ENCODE measurements at places on chromosomes 7 and 10.

- no peak for DNase-seq
Observed at GRCh38 chr7:48085433-48085791, 3.7 kb upstream of the UPP1 start.

GRCh38 chr10:24731942-24732341 lies 8.3 kb upstream of the ARHGAP21 start:
- no peak for DNase-seq

- no peak for DNase-seq
Observed at GRCh38 chr10:102776779-102777456, 33.2 kb downstream of the WBP1L start.

DNA sequence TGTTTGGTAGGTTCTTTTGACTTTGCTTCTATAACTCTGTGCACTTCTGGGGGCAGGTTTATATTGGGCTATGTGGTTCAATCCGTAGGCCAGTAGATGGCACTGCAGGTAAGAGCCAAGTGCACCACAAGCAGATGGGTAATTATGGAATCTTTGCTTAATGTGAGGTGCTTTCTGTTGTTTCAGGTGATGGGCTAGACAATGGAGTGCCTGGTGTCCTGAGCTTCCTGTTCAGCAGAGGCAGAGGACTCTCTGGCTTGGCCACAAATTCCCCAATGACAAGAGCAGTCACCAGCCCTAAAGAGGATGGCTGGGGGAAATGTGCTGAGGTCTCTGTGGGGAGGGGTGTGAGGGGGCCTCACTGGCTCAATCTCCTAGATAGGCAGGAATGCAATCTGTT lies 455.0 kb downstream of the CCSER2 start:
- DNase-seq, result no peak

DNA sequence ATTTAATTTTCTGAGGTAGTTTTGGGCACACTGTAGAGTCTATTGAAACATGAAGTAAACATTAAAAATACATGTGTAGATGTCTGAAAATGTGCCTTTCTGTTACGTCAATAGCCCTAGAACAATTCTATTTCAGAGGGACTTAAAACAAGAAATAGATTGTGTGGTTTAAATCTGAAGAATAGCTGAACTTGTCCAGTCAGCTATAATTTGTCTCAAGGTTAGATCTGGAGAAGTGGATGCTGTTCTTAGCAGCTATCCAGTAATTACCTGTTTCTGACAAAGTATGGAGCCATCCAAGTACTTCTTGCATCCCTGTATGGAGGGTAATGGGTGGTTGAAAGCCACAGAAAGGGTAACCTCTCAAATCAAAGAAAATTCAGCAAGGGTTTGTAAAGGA lies 92.8 kb downstream of the SEPTIN7 start:
- DNase-seq, result no peak

GRCh38 chr7:102427019-102427405 lies 6.4 kb upstream of the ORAI2 start:
- DNase-seq, result no peak

DNA sequence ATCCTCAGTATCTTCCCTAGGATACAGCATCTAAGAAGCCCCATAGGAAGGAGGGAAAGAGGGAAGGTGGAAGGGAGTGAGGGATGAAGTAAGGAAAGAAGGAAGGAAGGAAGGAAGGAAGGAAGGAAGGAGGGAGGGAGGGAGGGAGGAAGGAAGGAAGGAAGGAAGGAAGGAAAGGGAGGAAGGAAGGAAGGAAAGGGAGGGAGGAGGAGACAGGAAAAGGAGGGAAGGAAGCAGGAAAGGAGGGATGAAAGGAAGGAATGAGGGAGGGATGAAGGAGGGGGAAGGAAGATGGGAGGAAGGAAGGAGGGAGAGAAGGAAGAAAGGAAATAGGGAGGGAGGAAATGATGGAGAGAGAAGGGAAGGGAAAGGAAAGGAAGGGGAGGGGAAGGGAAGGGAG lies 455.6 kb upstream of the ZMIZ1 start:
- DNase-seq, result no peak

DNA sequence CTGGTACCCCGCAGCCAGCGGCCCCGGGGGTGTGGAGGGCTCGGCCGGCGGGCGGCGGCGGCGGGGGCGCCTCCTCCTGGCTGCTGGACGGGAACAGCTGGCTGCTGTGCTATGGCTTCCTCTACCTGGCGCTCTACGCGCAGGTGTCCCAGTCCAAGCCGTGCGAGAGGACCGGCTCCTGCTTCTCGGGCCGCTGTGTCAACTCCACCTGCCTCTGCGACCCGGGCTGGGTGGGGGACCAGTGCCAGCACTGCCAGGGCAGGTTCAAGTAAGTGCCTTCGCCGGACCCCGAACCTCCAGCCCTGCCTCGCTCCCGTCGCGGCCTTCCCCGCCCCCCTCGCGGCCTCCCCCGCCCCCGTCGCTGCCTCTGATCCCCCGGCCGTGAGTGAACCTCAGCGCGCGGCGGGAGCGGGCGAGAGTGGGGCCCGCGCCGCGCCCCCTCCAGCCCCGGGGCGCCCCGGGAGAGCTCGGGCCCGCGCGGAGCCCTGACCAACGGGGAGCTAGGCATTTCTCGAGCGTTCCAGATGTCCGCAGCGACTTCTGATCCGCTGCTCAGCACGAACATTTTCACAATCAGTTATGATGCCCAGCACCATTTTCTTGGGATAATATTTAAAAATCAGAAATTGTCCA lies 727 bp downstream of the ATRNL1 start:
- no peak for DNase-seq

DNA sequence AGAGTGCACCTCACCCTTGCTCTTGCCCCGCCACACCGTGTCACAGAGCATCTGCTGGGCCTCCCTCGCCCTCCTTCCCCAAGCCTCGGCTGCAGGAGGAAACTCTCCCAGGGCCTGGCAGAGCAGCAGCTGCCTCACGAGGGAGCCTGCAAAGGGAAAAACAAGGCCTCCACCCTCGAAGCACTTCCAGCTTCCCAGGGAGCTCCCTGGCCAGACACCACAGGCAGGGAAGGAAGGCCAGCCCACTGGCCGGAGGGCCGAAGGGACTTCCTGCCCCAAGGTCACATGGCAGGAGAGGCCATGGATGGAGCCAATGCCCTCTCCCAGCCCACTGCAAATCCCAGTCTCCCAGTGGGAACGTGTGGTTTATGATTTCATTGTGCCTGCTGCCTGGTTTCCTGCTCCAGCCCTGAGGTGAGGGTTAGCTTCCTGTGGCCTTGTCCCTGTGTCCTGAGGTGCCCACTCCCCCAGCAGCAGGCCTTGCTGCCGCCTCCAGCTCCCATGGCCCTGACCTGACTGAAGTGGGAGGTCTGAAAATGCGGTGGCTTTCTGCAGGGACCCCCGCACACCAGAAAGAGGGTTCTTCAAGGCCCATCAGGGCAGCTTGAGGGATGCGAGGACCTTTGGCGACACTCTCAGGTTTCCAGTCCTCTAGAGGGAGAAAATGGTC lies 100.5 kb upstream of the PPIF start:
- no peak for DNase-seq

DNA sequence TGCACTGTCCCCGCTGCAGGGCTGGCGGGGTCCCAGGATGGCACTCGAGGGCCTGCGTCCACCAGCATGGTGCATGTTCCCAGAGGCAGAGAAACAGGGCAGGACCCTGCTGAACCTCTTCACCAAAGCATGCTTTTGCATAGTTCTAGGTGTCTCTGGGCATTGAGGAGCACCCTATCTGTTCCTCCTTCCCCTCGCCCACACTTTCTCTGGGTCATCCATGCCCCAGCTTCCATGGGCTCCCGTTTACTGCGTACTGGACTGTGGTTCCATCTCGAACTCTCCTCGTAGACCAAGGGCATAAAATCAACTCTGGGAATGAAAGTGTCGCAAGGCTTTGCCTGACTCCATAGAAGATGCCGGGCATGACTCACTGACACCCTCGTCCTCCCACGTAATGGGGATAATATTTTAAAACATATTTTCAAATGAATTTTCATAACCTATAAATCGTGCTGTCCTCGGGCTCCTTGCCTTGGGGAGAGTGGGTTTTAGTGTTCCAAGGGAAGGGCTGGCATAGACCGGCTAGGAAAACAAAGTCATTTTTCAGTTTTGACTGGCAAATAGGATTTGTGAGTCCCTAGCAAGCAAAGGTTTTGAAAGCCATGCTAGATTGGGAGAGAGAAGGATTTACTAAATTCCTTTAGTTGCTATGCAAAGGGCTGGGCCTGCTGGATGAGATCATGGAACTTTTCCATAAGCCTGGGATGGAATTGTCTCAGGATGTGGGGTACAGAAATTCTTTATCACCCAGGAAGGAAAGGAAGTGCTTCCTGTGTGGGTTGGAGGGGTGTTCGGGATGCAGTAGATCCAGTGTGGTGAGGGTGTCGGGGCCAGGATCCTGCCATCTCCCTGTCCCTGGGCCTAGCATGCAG lies 498.7 kb upstream of the MKI67 start:
- DNase-seq, result no peak

- DNase-seq, result no peak
Observed at GRCh38 chr10:33071857-33072256, 113.8 kb upstream of the ITGB1 start.

Data from activated CD8-positive, alpha-beta memory T cell treated with anti-CD3 and anti-CD28 coated beads, Interleukin-2, amount 50 U/mL, for 4 hours (primary cell).